ENCODE measurements at places on chromosomes 1 and 21.

GRCh38 chr1:13703128-13703513, 3.1 kb downstream of the PRDM2 start:
- DNase-seq, result no peak

GRCh38 chr1:221328371-221328770, 413.5 kb downstream of the DUSP10 start:
- DNase-seq, result peak; percentile 45

GRCh38 chr1:158148468-158148867, 32.2 kb upstream of the CD1D start:
- DNase-seq, result no peak

DNA sequence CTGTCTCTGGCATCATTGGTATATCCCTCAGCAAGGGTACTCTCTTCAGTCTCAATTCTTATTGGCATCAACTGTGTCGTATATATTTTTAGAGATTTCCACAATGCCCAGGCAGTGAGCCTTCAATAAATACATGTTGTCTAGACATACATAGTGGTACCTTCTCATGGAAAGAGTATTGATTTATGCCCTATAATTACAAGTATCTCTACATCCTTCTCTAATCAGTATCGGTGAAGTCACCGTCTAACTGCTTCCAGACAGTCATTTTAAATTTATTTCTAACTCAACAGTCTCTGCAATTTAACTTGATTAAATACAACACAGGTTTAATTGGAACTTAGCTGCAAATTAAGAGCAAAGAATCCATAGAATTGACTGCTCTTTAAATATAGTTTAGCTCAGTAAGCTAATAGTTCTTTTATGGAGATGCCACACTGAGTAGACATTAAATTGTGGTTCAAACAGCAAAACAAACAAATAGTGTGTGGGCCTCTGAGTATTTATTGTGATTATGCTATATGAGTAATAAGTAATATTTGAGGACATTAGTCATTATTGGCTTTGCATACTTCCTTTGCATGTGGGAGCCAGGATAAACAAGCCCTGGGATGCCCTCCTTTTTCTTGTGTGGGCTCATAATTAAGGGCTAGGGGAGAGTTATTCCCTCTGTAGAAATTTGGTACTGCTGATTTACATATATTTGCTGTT, 126.9 kb upstream of the DUSP10 start:
- DNase-seq, result peak; percentile 78

DNA sequence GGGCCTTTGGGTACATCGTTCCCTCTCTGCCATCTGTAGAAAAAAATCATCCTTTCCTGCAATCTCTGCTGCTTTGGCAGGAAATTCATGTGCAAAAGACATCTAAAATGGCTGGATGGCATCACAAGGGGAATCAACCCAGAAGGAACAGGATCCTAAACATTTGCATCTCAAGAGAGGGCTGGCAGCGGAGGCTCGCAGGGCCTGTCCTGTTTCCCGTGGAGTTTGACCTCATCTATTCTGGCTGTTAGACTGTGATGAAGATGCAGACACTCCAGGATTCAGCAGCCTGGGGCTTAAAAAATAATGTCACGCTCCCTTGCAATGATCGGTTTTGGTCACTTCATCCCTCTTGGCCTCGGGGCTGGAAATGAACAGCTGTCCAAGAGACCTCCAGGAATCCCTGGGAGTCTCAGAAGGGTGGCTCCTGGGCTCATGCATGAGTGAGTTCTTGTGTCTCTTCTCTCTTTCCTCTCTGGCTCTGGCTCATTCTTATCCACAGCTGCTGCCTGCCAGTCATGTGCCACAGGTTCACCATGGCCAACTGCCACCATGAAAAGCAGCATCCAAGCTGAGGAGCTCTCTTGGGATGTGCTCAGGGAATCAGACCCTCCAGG, 16.1 kb upstream of the PCP4 start:
- DNase-seq, result no peak

DNA sequence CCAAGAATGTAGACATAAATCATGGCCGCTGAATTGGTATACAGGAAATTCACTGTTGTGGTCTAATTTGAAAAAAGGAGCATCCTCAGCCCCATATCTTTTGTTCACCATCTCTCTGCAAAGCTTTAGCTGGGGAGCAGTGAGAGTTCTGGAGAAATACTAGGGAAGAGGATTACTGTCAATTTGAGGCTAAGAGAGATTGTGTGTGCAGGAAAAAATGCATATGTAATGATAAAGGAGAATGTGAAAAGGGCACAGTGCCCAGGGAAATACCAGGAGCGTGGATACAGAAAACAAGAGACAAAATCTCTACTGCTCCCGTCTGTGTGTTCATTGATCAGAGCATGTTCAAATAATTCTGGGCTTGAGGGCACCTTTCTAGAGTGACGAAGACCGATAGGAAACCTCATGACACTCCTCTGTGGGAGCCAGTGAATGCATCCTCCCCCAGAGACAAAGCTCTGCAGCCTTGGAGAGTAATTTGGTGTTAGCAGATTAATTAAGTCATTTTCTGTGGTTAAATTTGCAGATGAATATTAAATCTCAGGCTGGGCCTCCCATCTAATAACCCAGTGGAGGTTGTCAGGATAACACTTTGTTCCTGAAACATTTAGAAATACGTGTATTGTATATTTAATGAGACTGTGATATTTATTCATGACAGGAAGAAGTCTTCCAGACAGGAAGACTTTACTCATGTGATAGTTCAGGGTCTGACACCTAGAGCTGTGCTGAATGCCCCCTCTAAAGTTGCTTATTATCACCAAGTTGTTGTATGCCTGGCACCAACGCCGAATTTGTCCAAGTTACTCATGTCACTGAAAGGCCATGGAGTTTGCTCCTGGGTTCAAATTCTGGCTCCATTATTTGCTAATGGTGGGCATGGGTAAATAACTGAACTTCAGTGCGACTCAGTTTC, 287.3 kb upstream of the SGIP1 start:
- peak; percentile 39 for DNase-seq

DNA sequence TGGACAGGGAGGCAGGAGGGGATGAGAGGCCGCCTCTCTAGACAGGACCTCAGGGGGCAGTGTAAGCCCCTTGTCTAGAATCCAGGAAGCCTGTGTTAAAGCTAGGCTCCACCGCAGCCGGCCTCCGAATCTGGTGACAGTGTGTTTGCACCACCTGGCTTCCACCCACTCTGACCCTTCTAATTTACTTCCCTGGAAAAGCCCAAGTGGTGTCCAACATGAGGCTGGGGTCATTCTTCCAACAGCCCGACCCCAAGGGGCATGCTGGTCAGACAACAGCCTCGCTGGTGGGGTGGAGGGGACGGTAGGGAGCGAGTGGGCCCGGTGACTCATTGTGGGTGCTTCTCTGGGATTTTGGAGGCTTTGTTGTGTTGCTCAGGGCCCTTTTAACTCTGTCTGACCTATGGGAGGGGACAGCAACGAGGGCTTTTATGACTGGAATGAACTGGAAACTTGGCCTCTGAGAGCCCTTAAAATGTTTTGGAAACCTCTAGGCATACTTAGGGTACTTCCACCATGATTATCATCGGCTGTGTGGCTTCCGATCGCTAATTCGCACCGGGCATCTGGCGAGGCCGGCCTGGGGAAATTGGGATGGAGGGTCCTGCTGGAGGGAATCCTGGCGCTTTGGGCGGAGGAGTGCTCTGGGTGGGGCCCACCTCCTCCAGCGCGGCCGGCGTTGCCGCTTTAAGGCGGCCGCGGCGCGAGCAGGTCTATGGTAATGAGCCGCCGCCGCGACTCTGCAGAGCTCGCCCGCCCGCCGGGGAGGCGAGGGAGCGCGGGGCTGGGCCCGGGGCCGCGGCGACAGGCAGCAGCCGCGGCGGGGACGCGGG, at the start of gene CELSR2:
TSS of gene CELSR2 (plus strand) at position 743 of the 833 bp plus-strand sequence. CDS start 541 bp downstream, outside the sequence.
- DNase-seq, result peak; percentile 81

GRCh38 chr1:214896921-214897320, 185.6 kb upstream of the KCNK2 start:
- DNase-seq, result no peak

GRCh38 chr1:3785456-3786157, 10.7 kb downstream of the LRRC47 start:
- peak; percentile 28 for DNase-seq

GRCh38 chr21:45129189-45129923, 55.0 kb downstream of the ADARB1 start:
- peak; percentile 13 for DNase-seq

DNA sequence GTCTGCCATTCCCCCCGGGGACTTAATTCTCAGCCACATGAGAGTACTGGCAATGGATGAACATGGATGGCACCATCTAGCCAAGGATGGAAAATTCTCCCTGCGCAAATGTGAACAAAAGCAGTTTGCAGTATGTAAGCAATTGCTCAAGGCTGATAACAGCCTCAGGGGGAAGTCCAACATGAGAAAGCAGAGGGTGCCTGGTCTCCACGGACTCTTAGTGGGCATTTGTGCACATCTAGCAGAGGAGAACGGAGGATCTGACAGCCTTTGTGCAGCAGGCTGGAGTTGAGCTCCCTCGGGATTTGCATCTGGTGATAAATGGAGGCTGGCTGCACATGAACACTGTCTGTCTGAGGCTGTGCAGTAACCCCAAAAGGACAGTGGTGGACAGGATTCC, 13.9 kb upstream of the OLIG1 start:
- no peak for DNase-seq

DNA sequence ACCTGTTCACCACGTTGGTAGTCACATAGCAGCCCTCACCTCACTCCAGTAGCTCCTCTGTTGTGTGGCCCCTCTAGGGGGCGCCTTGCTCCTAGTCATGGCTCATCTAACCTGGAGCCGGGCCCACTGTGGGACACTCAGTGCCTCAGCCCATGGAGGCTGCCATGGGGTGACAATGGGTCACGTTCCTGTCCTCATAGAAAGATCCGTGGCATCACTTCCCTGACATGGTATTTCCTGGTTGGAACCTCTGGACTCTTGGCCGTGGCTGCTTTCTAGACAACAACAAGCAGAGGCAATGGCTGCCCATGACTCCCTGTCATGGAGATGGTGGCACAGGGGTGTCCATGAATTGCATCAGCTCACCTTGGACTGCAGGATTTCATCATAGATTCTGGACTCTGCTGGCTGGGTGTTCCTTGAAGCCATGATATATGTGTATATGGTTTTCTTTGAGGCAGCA, 27.5 kb upstream of the SLAMF6 start:
- no peak for DNase-seq

DNA sequence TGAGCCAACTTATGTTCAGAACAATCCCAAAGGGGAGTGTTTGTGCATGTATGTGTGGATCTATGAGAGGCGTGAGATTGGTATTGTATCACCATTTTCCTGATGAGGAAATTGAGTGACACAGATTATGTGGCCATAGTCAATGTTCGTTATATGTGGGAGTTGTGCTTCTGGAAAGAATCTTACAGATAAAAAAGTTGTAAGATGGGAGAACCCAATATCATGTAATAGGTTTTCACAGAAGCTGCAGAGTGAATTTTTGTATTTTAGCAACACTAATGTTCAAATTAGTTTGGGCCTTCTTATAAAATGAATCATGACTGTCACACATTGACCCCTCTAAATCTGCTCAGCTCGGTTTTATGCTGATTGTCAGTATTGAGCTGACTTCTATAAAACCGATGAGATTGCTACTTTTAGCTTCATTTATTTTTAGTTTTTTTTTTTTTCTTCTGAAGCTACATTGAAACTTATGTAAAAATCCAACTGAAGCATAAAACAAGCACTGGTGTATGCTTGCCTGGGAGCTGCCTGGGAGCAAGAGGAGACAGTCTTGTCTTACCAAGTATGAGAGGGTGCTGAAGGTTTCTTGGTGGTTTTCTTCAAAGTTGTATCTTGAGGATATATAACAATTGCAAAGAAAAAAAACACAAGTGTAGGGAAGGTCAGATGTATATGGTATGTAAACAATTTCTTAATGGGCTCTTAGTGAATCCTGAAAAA, 4.1 kb downstream of the RWDD3 start:
- DNase-seq, result peak; percentile 16

GRCh38 chr1:110734133-110734680, 59.5 kb upstream of the KCNA3 start:
- DNase-seq, result no peak

DNA sequence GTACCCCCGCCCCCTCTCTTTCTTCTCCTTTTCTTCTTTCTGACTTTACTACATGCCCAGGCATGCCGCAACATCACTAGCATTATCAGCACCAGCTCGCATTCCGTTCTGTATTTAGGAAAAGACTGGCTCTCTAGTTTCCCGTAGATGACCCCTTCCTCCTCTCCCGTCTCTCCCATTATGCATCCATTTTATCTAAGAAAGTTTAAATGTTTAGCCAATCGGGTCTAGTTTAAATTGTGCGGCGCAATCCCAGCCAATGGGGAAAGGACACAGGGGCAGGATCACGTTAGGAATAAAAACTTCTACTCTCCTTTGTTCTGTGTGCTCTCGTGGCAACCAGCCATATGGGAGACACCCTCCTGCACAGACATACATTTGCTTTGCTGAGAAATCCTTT, 2.3 kb upstream of the KRTAP10-7 start:
- DNase-seq, result no peak

DNA sequence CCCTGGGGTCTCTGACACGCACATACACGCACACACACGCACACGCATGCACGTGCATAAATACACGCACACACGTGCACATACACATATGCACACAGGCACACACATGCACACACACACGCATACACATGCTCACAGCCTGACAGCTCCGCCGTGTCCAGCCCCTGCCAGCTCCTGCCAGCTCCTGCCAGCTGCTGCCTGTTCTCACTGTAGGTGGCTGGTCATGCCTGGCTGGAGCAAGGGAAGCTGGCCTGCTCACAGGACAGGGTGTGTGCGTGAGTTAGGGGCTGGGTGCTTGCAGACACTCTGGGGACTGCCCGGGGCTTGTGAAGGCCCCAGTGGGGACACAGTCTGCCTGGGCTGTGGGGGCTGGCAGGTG, 4.9 kb downstream of the PLCH2 start:
- no peak for DNase-seq

GRCh38 chr1:153711026-153711425, 16.8 kb upstream of the INTS3 start:
- DNase-seq, result no peak

GRCh38 chr1:206666031-206666561, 18.6 kb upstream of the MAPKAPK2 start:
- DNase-seq, result no peak

GRCh38 chr1:109243860-109244552, 5.3 kb upstream of the CELSR2 start:
- no peak for DNase-seq

DNA sequence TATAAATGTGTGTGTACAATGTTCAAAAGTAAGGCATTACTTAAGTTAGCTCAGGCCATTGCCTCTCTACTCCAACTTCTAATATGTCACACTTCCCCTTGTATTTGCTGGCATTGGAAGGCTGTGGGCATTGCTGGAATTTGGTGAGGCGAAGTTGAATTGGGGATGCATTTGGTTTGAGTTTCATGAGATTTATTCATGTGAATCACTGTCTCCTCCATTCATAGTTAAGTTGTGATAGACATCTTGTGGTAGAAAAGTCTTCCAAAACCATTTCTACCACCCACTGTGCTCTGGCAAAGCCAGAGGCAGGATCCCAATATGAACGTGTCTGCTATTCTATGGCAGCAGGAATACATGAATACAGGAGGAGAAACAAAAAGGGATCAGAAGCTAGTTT, 397.8 kb upstream of the USP24 start:
- no peak for DNase-seq

DNA sequence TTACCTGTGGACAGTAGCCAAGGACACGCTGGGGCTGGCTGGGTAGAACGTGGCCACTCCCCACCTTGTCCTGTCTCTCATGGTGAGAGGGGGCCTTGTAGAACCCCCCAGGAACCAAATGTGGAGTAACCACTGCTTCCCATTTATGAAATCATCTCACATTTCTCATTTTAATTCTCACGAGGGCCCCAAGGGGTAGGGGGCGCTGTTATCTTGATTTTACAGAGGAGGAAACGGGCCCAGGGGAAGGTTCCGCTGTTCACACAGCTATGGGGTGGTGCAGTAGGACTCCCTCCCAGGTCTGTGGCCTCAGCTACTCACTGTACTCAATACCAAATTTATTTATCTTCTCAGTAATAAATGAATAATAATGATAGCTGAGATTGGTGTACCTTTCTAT, 5.5 kb downstream of the SMPDL3B start:
- peak; percentile 21 for DNase-seq

Data from adipocyte (in vitro differentiated cells).